ENCODE measurements at places on chromosomes 5 and 9.

- no peak for DNase-seq
These were observed 17.9 kb upstream of the NRARP start for GRCh38 chr9:137319739-137320551.

GRCh38 chr5:176633598-176633997 is 3.1 kb downstream of the EIF4E1B start:
- no peak for DNase-seq

DNA sequence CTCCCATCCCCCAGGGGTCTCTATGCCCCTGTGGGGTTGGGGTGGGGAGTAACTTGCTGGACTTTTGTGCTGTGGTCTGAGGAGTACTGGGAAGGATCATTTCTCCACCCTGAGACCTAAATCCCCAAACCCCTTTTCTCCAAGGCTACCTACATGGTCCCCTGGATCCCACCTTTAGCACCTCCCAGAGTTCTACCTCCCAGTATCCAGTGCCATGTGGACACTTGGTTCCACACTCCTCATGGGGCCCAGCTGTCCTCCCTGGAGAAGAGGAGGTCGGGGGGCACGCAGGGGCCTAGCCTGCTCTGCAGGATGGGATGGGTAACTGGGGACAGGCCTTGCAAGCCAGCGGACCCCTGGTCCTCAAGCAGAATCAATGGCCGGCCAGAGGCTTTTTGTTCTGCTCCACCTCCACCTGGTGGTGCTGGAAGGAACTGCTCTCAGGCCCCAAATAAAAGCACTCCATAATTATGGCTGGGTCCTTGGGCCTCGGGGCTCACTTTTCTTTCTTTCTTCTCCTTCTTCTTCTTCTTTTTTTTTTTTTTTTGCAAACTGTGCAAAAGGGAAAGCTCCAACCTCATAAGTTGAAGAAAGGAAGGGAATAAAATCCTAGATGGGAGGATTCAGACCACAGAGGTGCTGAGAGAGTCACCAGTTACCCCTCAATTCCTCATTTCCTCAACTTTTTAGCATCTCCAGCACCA is 68.4 kb downstream of the PSD2 start:
- no peak for DNase-seq

- DNase-seq: no peak
These were observed 60.4 kb downstream of the RORB start for GRCh38 chr9:74557571-74557970.

DNA sequence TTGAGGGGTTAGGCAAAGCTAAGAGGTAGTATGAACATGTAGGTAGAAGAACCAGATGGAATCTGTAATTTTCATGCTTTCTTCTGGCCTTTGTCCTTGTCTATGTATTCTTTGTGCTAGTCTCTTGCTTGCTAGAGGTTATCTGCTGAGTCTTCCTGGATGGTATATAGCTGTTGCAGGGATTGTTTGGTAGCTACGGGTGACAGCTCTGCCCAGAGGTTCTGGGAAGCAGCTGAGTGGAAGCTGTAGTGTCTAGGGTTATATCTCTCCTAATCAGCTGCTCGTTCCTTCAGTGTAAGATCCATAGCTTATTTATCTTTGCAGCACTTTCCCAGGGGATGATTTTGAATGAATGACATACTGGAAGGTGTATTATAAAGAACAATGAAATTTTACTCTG is 100.3 kb downstream of the ATG10 start:
- no peak for DNase-seq

DNA sequence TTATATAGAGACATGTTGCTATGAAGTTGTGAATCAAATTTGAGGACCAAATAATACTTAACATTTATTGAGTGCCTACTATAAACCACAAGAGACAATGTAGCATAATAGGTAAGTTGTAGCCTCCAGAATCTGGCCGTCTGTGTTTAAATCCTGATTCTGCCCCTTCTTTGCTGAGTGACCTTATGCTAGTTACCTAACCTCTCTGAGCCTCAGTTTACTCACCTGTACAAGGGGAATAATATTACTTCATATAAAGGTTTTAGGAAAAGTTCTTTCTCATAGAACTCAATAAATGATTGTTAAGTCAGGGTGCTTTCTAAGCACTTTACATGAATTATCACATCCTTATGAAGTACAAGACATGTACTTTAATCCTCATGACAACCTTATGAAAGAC is 120.6 kb downstream of the NDUFS4 start:
- DNase-seq: no peak

GRCh38 chr5:6728011-6728794 is 15.0 kb downstream of the TENT4A start:
- no peak for DNase-seq

GRCh38 chr9:34741628-34742027 is 31.7 kb upstream of the CCL21 start:
- DNase-seq: no peak

DNA sequence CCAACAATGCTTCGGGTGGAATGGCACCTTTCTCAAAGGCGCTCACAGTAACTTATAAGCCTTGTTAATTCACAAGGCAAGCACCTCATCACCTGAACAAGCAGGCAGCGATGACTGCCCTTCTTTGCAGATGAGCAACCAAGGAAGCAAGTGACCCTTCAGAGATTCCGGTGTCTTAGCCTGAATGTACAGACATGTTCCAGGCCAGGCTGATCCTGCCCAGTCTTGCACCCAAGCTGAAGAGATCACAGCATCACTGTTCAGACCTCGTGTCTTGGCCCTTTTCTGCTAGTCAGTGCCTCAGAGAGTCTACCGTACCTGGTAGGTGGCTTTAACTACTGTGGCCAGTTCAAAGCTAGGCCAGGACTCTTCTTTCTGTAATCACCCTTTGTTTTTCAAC is 94.7 kb upstream of the ERCC6L2 start:
- DNase-seq: no peak

GRCh38 chr9:87954230-87954629 is 20.1 kb downstream of the CDK20 start:
- no peak for DNase-seq

- no peak for DNase-seq
These were observed 5.6 kb downstream of the CDX1 start for GRCh38 chr5:150172145-150172544.

DNA sequence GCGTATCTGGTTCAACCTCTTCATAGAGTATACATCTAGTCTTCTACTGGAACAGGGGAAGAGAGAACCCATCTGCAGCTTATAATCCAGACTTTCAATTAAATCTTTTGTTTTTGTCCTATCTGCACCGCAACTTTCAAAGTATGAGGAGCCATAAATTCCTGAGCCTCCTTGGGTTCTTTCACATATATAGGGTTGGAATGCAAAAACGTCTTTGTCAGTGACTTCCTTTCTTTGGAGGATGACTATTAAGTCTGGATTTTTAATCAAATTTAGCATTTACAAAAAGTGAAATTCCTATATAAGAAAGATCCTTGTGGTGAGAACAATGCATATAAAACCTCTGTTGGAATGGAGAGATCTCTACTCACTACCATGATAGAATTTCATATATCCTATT is 370.8 kb downstream of the TMEM38B start:
- DNase-seq: no peak

DNA sequence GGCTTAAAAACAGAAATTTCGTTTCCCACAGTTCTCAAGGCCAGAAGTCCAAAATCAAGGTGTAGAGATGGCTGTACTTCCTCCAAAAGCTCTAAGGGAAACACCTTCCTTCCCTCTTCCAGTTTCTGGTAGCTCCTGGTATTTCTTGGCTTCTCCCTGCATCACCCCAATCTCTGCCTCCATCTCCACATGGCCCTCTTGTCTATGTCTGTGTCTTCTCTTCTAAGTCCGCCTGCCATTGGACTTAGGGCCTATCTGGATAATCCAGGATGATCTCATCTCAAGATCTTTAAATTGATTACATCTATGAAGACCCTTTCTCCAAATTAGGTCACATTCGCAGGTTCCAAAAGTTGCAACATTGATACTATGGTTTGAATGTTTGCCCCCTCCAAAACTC is 105.6 kb downstream of the ATPSCKMT start:
- no peak for DNase-seq

DNA sequence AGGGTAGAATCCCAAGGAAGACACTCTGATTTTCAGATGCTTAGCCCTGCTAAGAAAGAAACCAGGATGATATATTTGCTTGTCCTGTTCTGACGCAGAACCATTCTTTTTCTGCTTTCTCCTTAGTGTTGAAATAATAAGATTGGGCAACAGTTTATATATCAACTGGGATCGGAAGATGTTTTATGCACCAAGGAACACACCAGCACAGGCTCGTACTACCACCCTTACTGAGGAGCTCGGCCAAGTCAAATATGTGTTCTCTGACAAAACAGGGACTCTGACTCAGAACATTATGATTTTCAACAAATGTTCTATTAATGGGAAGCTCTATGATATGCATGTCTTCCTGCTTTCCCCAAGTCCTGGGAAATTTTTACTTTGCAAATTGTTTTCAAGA is 19.0 kb upstream of the RUSC2 start:
- DNase-seq: no peak

DNA sequence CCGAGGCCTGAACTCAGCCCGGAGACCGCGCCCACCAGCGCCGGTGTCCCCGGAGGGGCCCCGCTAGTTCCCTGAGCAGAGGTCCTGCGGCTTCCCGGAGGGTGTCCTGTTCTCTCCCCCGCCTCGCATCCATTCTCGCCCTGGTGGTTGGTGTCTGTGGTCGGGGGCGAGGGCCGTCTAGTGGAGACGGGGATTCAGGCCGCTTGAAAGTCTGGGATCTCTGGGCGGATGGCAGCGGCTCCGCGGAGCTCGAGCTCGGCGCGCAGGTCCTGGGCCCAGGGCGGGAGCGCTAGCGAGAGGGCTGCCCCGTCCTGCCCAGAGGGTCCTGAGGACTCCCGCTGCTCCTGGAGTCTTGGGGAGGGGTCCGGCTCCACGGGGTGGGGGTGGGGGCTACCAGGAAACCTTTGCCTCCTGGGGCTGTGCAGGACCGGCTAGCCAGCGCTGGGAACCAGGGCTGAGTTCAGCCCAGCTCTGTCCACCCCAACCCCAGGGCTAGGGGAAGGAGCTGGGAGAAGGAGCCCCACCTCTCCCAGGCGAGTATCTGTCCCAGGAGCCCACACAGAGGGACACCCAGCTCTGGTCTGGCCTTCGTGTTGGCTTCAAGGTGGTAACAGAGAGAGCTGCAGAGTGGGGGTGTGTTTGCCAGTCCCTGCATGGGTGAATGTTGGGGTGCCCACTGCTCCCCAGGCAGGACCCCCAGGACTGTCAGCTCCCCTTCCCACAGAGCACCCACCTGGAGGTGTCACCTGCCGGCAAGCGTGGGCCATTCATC is 4.0 kb downstream of the TOR4A start:
- no peak for DNase-seq

DNA sequence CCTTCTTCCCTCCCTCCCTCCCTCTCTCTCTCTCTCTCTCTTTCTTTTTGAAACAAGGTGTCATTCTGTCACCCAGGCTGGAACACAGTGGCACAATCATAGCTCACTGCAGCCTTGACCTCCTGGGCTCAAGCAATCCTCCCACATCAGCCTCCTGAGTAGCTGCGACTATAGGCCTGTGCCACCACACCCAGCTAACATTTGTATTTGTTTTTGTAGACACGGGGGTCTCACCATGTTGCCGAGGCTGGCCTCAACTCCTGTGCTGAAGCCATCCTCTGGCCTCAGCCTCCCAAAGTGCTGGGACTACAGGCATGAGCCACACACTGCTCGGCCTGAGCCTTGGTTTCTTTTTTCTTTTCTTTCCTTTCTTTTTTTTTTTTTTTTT is 45.8 kb downstream of the PLPP7 start:
- DNase-seq: no peak

GRCh38 chr5:93582677-93583438 is at the start of gene NR2F1:
Gene NR2F1 (plus strand): TSS chr5:93583222. CDS start chr5:93585024, 1,802 bp downstream.
- no peak for DNase-seq

DNA sequence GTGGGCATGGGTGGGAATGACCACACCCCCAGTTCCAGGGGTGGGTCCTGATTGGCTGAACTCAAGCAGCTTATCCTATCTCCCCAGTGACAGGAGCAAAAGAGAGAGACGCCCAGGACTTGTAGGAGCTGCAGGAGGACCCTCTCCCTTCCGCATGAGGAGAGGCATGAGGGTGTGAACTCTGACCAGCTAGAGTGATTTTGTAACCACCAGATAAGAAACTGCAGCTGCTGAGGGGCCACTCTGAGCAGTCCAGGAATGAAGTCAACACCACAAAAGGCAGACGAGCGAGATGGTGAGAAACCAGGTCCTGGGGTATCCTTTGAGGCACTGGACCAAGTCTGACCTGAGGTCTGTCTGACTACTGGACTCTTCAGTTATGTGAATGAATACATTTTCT is 521.9 kb downstream of the BNC2 start:
- no peak for DNase-seq

DNA sequence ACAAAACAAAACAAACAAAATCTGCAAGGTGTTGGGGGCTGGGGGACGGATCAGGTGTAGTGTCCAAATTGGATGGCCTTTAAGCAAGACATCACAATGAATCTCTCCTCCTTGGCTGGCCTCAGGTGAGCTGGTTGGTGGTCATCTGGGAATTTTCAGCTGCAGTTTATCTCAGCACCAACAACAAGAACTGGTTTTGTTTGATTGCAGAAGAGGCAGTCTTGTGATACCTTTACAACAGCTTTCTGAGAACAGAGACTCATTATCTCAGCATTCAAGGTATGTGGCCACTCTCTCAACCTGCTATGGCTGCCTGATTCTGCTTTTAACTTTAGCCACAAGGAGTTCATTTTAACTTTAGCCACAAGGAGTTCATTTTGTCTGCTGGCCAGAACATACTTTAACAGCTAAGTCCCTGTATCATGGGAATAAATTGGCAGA is 1543.4 kb downstream of the EFNA5 start:
- no peak for DNase-seq

DNA sequence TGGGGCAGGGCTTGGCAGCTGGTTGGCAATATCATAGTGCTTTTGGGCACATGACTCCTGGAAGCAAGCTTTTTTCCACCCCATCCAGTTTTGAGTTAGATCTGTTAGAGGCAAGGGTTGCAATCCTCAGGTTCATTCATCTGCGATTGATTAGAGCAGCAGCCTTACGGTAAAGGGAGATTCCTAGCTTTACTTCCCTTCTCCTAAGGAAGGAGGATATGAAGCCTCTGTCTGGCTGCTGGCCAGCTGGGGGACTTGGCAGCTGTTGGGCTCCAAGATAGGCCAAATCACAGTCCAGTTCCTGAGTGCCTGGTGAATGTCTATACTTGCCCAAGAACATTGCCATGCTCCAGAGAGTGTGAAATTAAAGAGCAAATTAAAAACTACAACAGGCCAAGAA is 113.4 kb upstream of the CCNH start:
- DNase-seq: no peak
